ENCODE measurements at places on chromosomes 4 and X.

GRCh38 chr4:151716324-151716723, 44.5 kb downstream of the GATB start:
- no peak for DNase-seq

- DNase-seq: no peak
Observed at GRCh38 chr4:86968547-86968946, 33.7 kb downstream of the AFF1 start.

GRCh38 chr4:35975617-35976355, 268.5 kb downstream of the ARAP2 start:
- no peak for DNase-seq

DNA sequence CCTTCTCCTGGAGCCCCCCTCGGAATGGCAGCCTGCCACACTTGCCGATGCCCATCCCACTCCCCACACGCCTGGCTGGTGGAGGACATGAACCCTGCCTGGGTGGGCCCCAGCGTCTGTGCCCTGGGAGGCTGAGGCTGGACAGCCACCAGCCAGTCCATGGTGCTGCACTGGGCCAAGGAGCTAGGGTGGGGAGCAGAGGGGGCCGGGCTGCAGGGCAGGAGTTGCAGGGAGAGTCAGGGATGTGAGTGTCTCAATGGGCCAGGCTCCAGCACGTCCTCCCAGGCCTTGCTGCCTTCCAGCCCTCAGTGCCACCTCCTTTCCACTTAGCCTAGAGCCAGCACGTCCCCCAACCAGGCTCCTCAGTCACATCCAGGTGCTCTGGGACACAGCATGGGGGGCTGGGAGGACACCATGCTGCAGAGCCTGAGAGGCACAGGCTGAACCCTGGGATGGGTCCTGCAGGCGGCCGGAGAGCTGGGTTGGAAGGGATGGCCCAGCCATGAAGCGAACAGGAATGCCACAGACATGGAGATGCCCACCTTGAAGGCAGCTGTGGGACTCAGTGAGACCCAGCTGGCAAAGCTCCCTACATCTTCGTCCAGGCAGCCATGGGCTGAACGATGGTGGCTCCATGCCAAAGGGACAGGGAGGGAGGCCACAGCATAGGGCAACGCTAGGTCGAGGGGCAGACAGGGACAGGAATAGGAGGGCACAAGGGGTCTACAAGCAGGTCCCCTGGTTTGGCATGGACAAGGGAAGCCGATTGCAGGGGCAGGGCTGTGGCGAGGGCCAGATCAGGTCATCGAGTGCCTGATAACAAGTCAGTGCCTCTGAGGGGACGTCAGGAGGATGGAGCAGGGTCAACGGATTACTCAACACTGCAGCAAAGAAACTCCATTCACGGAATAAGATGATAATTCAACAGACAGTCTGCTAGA, 30.1 kb upstream of the MXD4 start:
- no peak for DNase-seq

- DNase-seq: no peak
Observed at GRCh38 chrX:675279-675954, 44.8 kb downstream of the SHOX start.

DNA sequence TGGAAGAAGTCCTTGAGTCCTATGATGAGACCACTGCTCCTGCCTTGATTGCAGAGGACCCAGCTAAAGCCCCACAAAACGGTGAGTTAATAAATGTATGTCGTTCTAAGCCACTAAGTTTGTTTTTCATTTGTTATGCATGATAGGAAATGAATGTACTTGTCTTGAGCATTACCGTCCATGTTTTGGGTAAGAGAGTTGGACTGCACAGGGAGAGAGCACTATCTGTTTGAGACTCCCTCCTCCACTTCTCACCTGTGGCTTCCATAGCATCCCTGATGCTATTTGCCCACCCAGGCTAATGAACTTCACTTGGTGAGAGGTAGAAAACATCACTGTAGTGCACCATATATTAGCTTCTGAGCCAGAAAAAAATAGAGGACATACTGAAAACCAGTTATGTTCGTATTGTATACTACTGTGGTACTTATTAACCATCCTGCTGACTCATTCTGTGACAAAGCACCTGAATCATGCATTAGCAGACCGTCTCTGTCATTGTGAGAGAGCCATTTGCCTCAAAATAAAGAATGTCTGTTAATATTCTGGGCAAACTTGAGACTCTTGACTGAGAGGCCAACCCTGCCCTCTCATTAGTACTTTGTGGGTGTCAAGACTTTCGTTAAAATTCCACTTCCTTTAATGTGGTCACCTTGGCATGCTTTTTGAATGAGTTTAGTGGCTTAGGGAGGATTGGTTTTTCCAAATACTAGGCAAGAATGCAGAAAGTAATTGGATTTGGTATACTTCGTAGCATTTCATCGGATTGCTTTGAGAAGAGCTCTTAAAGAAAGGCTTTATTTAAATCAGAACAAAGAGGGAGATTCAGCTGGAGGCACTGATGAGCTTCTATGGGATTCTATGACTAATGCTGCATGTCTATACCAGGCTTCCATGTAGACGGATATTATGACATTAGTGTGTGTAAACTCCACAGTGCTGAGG, 99.3 kb upstream of the GRPR start:
- peak; percentile 63 for DNase-seq

DNA sequence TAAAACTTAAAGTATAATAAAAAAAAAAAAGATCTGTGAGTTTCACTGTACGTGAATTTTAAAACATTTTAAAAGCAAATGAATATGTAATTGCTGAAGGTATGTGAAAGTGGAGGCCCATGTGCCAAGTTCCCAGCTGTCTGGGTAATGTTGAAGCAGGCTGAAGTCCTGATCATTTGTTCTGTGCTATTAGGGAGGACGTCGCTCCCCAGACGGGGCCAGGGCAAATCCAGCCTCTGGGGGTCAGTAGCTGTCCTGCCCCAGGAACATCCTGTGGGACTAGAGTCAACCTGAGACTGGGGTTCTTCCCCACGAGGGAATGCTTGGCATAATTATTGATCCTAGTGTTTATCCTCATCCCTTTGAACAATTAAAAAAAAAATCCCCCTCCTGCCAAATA, 48.8 kb downstream of the PDE5A start:
- no peak for DNase-seq

GRCh38 chrX:47030339-47030738, 47.9 kb upstream of the RGN start:
- peak; percentile 26 for DNase-seq

DNA sequence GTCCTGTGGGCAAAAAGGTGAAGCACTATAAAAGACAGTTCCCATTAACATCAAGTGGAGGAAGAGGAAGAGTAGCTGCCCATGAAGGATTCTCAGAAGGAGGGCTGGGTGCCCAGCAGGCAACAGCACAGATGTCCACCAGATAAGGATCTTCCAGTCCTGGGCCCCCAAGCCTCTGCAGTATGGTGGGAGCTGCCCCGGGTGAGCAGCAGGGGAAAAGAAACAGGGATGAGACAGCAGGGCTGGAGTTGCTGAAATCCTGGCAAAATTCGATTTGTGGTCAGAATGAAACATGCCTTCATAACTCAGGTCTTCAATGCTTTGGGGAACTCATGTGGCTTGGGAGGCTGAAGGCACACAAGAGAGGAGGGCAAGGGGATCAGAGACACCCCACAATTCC, 94.6 kb downstream of the RASL11B start:
- no peak for DNase-seq

DNA sequence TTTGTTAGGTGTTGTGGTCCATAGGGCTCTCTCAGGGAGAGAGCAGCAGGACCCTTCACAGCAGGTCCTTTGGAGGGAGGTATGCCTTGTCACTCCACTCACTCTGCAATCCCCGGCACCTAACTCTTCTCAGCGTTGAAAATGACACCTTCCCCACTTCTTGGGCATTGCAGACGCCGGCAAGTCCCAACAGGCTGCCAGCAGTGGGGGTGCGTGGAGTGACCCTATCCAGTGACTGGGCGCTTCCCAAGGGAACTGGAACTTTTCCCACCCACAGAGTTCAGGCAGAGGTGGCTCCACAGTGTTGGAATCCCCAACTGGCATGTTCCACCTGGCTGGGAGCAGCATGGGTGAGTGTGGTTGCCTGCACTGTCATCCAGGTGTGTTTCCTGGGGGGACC, 705.1 kb upstream of the FRG1 start:
- DNase-seq: no peak

GRCh38 chr4:44662623-44663005, 11.2 kb upstream of the YIPF7 start:
- DNase-seq: no peak

DNA sequence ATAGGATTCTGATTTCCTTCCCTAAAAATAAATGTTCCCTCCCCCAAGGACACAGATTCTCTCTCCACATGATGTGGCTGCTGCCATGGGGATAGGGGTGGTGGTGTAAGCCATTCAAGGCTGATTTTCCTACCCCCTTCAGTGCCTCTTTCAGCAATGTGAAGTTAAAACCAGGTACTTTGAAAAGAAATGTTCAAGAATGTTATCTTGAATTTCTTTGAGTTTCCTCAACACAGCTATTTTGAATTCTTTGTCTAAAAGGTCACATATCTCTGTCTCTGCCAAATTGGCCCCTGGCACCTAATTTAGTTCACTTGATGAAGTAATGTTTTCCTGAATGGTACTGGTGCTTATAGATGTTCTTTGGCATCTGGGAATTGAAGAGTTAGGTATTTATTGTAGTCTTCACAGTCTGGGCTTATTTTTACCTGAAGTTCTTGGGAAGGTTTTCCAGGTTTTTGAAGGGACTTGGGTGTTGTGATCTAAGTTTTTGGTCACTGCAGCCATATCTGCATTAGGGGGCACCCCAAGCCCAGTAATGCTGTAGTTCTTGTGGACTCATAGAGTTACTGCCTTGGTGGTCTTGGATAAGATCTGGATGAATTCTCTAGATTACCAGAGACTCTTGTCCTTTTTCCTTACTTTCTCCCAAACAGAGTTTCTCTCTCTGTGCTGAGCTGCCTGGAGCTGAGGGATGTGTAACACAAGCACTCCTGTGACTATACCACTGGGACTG, 7.6 kb upstream of the DIPK2B start:
- DNase-seq: no peak

GRCh38 chrX:41435708-41436107, 11.4 kb upstream of the NYX start:
- no peak for DNase-seq

- no peak for DNase-seq
Observed at GRCh38 chr4:113810906-113811305, 49.4 kb upstream of the CAMK2D start.

DNA sequence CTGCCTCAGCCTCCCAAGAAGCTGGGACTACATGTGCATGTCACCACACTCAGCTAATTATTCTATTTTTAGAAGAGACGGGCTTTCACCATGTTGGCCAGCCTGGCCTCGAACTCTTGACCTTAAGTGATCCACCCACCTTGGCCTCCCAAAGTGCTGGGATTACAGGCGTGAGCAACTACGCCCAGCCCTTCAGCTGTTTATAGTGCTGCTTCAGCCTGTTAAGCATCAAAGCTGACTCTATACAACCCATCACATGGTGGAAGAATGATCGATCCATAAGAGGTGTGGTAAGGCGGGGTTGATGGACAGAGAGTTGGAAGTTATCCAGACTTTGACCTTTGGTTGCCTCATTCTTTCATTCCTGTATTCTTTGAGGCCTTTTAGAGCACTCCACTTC, 56.2 kb upstream of the RAPGEF2 start:
- DNase-seq: no peak

GRCh38 chrX:13985697-13986435, 43.8 kb downstream of the GEMIN8 start:
- no peak for DNase-seq

DNA sequence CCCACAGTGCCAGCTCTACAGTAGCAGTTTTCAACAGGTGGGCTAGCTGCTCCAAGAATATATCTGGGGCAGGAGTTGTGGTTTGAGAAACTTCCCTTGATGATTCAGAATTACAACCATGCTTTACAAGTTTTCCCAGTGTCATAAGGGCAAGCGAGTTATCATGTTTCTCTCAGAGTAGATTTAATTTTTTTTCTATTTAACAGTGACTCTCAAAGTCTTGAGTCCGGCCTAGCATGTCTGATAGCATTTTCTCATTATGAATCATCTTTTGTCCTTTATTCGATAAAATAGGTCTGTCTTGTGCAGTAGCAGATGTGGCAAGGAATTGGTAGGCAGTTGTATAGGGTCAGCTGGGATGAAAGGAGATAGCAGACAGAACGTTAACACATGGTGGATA, 62.2 kb upstream of the SPANXD start:
- no peak for DNase-seq

DNA sequence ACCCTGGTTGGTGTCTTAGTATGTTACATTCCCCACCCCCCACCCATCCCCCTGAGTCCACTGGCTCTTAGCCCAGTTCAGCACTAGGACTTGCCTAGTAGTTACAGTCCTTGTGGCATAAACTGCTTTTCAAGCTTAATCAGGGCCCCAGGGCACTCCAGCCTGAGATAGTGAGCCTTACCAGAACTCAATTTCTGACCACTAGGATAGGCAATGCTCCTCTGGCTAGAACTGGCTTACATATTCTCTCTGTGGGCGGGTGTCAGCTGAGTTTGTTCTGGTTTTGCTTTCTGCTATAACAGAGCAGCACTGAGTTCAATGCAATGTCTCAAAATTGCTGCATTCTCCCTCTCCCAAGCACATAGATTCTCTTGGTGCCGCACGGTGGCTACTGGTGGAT, 391.4 kb upstream of the DIPK2B start:
- DNase-seq: no peak

GRCh38 chrX:116232833-116233232, 62.3 kb downstream of the AGTR2 start:
- peak; percentile 30 for DNase-seq

DNA sequence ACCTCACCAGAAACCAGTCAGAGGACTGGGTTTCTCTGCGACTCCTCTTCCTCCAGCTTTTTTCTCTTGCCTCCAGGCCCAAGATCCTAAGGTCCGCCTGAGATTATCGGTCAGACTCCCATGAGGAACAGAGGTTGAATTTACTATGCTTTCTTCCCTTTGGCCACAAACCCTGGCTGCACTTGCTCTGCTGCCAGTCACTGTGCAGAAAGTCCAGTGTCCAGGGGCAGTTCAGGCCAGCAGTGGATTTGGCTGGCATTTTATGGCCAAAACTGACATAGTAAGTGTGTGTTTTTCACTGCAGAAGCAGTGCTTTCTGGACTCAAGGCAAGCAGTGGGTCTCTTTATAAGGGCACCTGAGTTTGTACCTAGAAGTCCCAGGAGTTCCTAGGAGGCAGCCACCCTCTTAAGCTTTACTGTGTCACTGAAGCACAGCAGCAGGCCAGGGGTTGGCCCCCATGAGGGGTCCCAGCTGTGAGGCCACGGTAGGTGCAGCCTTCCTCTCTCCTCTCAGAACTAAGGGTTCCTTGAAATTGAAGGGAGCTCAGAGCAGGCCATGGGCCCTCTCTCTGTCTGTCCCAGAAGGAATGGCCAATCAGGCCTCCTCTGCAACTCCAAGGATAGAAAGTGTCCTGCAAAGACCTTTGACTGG, 3.4 kb downstream of the RTL5 start:
- no peak for DNase-seq

GRCh38 chr4:164935363-164935762, 42.1 kb downstream of the TRIM61 start:
- no peak for DNase-seq

- no peak for DNase-seq
Observed at GRCh38 chr4:181960384-181960783, 282.8 kb upstream of the TENM3 start.

- DNase-seq: no peak
Observed at GRCh38 chrX:50054147-50054546, 131.8 kb downstream of the CLCN5 start.

GRCh38 chr4:53992785-53993184, 71.6 kb downstream of the CHIC2 start:
- no peak for DNase-seq

GRCh38 chr4:111871802-111872201, 273.5 kb upstream of the FAM241A start:
- DNase-seq: no peak

- no peak for DNase-seq
Observed at GRCh38 chr4:77174426-77174825, 17.4 kb downstream of the CCNG2 start.

GRCh38 chrX:16585486-16586376, 64.2 kb upstream of the S100G start:
- DNase-seq: no peak
